ENCODE measurements at places on chromosomes 7 and 10.
A peak's percentile ranks its signal among the peaks of the same experiment; 100 is the strongest.

DNA sequence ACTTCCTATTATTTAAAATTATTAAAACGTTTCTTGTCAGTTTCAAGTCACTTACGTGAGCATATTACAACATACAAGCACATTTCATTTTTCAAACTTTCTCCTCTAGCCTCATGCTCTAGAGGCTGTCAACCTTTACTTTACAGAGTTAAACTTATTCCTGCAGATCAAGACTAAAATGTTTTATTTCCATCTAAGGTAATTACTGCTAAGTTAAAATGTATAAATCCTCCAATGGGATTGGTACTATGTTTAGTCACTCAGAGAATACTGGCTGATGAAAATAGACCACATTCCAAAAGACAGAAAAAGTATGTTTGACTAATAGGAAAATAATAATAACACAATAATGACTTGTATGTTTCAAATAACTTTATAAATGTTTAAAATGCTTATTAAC is 8.4 kb upstream of the TRDMT1 start:
- no peak for DNase-seq

- DNase-seq, result no peak
Observed at GRCh38 chr7:69269806-69270205, 328.5 kb upstream of the AUTS2 start.

GRCh38 chr10:44934416-44935200 is 23.5 kb downstream of the TMEM72 start:
- no peak for DNase-seq

DNA sequence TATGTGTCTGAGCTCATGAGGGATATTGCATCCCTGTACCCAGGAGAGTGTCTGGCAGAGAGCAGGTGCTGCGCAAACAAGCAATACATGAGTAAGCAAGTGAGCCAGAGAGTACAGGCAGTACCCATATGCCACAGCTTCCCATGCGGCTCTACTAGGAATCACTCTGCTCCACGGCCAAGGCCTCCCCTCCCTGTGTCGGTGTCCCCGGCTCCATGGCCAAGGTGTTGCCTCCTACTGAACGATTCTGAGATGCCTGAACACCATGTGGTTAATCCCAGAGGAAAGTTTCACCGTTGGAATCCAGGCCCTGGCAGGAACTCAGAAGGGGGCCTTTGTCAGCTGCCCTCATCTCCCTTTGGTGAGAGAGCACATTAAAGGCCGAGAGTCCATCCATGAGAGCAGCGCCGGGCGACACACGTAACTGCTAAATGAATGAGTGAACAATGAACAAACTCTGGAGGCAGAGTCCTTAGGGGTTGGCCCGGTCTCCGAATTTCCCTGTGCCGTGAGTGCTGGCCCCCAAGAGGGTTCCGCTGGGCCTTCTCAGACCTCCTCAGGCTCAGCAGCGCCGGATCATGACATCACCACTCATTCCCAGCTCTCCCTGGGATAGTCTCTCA is 136.0 kb upstream of the FAM20C start:
- no peak for DNase-seq

DNA sequence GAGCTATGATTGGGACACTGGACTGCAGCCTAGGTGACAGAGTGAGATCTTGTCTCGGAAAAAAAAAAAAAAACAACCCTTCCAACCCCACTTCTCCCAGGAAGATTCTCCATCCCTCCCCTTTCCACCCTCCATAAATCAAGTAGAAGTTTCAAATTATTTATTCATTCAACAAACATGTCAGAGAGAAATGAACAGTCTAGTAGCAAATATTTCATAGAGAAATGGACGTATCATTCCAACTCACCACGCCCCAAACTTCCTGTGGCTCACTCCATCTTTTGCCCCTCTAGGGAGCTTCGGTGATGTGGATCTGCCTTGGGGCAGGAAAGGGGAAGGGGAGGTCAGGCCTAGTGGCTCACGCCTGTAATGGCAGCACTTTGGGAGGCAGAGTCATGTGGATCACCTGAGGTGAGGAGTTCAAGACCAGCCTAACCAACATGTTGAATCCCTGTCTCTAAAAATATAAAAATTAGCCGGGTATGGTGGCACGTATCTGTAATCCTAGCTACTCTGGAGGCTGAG is 638 bp upstream of the TRAPPC14 start:
- no peak for DNase-seq

DNA sequence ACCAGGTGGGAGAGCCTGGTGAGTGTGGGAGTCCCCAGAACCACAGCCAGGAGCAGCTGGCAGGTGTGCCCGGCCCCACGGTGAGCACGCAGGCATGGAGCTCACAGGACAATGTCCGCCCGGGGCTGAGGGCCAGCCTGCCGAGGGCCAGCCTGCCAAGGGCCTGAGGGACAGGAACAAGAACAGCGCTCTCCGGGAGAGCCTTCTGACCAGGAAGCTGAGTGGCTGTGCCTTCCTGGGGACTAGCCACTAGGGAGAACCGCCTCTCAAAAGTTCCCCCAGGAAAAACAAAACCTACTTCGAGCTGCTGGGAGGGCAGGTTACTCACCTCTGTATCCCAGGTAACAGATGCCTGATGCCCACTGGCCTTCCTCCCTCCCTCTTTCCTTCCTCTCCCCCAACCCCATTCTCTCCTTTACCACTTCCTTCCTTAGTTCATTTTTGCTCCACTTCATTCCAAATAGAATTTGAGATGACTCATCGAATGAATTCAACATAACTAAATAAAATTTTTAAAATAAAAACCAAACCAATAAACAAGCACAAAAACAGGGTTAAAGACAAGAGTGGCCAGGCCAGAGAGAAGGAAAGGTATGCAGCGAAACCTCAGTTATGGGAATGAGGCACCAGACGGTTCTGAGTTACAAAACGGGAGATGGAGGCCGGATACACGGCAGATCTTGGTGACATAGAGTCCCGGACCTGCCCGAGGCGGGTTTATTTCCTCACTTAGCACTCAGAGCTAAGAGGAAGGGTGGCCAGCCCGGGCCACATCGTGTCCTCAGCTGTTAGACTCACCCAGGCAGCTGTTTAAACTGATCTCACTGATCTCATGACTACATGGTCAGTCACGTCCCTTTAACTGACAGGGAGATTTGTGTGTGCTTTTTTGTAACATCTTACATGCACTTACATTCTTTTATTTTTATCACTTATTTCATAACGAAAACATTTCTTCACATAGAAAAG is 128.5 kb downstream of the TNS3 start:
- peak; percentile 67 for DNase-seq

GRCh38 chr10:27745732-27746396 is at the start of gene MKX:
Gene MKX (minus strand): TSS chr10:27745819. CDS start chr10:27743415, 2,404 bp downstream.
- DNase-seq, result peak; percentile 9

- no peak for DNase-seq
Observed at GRCh38 chr7:363626-364025, 73.7 kb downstream of the FOXL3 start.

DNA sequence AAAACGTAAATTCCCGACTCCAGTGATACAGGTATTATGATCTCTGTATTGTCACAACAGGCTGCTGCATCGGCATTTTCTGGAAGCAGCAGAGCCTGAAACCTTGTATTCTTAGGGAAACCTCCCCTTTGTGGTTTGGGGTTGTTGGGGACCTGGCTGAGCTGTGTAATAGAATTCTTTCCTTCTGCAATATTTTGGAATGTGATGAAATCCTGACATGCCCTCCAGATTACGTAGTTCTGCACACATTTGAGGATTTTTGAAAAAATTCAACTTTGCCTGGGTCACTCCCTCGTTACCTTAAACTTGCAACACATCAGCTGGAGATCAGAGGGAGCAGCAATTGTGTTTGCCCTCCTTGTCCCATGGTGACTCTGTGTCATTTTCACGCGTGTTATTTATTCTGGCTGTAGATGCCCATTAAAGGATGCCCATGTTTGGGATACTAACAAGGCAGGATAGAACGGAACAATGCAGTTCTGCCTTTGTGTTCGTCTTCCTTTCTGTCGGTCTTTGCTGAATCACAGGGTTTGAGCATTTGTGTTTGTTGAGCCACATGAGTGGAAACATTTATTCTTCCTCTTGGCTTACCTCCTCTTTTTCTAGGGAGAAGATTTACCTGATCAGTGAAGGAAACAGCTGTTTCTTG is 181.7 kb downstream of the TCF7L2 start:
- no peak for DNase-seq

GRCh38 chr7:102303669-102304422 is 17.2 kb downstream of the SH2B2 start:
- no peak for DNase-seq

DNA sequence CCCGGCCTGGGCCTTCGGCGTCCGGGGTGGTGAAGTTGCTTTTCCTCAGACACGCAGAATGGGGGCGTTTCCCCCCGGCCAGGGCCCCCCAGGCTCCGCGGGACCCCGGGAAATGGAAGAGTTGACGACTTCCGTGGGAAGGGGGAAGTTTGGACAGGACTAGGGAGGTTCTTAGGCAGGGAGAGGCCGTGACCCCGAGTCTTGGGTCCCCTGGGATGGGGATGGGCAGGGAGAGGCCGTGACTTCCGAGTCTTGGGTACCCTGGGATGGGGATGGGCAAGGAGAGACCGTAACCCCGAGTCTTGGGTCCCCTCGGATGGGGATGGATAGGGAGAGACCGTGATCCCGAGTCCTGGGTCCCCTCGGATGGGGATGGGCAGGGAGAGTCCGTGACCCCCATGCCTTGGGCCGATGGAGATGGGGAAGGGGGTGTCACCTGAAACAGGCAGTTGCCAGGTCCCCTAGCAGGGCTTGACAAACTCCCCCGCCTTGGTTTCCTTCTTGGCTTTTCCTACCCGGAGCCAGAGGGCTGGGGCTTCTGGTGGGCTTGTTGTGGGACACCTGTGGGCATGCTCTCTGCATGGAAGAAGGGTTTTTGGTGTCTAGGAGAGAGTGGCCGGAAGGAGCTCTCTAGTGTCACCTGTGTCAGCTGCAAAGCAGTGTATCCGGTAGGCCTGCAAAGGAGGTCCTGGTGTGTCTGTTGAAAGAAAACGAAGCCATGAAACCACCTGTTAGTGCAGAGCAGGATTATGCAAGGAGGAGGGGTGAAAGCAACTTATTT is 1.1 kb downstream of the TRRAP start:
- peak; percentile 50 for DNase-seq

- DNase-seq, result peak; percentile 28
Observed at GRCh38 chr7:18352339-18353255, 143.0 kb upstream of the HDAC9 start.

DNA sequence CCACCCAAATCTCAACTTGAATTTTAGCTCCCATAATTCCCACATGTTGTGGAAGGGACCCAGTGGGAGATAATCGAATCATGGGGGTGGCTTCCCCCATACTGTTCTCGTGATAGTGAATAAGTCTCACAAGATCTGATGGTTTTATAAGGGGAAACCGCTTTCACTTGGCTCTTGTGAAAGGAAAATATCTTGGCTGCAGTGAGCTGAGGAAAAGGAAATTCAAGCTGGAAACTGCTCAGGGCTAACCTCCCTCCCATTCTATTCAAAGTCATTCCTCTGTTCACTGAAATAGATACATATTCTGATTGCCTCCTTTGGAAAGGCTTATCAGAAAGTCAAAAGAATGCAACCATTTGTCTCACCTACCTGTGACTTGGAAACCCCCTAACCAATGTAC is 15.8 kb downstream of the CYCS start:
- no peak for DNase-seq

DNA sequence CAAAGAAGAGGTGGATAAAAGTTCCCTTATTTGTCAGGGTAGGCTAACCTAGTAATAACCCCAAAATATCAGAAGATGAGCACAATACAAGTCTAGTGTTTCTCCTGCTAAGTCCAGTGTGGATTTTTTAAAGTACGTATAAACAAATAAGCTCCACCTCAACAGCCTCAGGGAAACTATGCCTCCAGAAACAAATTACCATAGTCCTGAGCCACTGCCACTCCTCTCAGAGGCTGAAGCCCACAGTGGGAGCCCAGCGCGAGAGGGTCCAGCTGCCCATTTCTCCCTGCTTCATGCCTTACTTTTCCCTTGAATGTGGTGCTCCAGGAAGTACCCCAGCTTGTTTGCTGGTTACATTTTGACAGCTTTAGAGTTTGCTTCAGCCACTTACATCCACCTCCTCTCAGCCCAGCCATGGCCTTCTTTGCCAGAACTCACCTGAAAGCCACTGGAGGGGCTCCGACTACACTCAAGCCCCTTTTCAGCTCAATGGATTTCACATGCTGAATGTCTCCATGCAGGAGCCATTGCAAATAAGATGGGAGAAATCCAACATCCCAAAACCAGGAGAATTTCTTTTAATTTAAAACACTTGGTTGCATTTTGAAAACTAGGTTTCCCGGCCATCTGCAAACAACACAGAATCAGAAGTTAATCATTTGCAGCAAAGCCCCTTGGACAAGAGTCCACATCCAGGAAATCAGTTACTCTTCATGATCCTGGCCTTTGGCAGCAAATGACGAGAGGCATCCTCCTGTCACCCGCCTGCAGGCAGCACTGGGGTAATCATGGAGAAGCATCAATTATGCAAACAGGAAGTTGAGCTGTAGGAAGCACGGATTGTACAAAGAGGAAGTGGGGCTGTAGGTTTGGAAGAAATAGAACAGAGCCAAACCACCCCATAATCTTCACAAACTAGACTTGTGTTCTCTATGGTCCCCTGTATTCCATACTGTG is 138.1 kb downstream of the HERPUD2 start:
- peak; percentile 42 for DNase-seq

- no peak for DNase-seq
Observed at GRCh38 chr10:28875549-28876081, 198.3 kb downstream of the BAMBI start.

GRCh38 chr7:46753662-46754061 is 828.2 kb downstream of the TNS3 start:
- DNase-seq, result no peak

DNA sequence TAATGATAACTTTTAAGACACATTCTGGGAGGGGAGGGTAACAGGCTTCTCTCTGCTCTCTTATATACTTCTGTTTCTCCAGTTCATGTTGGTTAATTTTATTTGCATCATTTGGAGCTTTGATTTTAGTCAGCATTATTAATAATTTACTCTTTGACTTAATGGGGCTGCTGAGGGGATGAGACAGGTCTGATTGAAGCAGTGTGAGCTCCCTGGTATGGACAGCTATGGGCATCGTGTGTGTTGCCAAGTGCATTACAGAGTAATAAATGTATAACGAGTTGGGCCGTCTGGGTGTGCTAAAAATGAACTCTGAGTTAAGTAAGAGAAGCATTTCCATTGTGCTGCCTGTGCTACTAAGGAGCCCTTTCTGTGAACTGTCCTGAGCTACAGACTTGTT is 31.7 kb upstream of the IKZF1 start:
- DNase-seq, result no peak
